Activated effector memory CD4-positive, alpha-beta T cell treated with anti-CD3 and anti-CD28 coated beads, Interleukin-2, amount 50 U/mL, for 16 hours (primary cell): ENCODE measurements at places on chromosomes 12 and 14.
A peak's percentile ranks its signal among the peaks of the same experiment; 100 is the strongest.

DNA sequence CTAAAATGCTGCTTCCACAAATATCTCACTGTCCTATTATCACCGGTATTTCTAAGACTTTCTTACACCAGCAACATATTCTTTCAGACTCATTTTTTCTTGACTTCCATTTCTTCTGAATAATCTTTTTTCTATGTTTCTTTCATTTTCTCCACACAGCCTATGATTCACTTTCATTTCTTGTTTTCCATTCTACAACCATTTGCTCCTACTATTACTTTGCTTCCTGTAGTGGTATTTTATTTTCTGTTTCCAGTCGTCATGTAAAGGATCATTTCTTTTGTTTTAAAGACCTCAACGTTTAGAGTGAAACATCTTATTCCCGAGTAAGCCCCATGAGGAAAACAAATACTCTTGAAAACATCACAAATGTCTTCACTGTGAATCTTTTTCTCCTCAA, 182.2 kb upstream of the MDGA2 start:
- DNase-seq = no peak

GRCh38 chr14:22336031-22336430, 253.0 kb downstream of the DAD1 start:
- DNase-seq = no peak

- no peak for DNase-seq
Observed at GRCh38 chr14:91890291-91890749, 23.0 kb upstream of the TC2N start.

GRCh38 chr12:26389343-26389742, 194.0 kb downstream of the SSPN start:
- DNase-seq = no peak

GRCh38 chr12:58918469-58918844, 1.8 kb downstream of the LRIG3 start:
- no peak for DNase-seq

GRCh38 chr14:66072190-66073084, 413.7 kb upstream of the CCDC196 start:
- no peak for DNase-seq

DNA sequence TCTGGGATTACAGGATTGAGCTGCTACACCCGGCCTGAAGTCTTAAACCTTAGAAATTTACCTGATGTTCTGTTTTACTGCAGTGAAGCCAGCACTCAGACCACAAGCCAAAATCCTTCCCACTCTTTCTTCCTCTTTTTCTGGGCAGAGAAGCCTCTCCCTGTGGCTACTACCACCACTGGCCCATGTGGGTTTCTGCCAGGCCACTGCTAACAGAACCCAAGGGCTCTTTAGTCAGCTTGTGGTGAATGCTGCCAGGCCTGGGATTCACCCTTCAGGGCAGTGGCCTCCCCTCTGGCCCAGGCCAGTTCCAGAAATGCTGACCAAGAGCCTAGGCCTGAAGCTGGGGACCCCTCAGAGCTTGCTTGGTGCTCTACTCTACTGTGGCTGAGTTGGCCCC, 35.3 kb downstream of the GAS2L3 start:
- DNase-seq = no peak

- DNase-seq = peak; percentile 5
Observed at GRCh38 chr12:51922762-51923505, 15.6 kb downstream of the ACVRL1 start.

DNA sequence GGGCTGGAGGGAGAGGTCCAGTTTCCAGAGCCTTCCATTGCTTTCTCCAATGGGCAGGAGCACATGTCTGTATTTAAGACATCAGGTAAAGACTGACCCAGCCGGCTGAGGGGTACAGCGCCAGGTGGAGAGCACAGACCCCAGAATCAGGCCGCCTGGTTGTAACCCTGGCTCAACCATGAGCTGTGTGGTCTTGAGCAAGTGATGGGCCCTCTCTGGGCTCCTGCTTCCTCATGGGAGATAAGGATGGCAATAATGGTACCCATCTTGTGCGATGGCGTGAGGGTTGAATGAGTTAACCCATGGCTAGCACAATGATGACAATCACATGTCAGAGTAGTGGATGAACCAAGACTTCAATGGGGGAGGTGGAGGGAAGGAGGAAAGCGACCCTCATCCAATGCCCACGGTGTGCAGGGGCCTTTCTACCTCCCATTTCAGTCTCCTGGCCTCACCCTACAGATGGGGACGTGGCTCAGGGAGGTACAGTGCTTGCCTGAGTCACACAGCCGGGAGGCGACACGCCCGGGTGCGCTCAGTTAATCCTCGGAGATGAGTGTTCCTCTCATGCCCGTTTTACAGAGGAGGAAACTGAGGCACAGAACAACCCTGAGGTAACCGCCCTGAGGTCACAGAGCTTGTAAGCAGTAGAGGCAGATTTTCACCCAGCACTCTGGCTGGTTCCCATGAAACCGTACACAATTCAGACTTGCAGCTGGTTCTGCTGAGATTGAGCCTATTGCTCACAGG, 163.9 kb downstream of the RBM19 start:
- DNase-seq = no peak

- DNase-seq = no peak
Observed at GRCh38 chr14:94393474-94393873, 5.1 kb upstream of the SERPINA1 start.

DNA sequence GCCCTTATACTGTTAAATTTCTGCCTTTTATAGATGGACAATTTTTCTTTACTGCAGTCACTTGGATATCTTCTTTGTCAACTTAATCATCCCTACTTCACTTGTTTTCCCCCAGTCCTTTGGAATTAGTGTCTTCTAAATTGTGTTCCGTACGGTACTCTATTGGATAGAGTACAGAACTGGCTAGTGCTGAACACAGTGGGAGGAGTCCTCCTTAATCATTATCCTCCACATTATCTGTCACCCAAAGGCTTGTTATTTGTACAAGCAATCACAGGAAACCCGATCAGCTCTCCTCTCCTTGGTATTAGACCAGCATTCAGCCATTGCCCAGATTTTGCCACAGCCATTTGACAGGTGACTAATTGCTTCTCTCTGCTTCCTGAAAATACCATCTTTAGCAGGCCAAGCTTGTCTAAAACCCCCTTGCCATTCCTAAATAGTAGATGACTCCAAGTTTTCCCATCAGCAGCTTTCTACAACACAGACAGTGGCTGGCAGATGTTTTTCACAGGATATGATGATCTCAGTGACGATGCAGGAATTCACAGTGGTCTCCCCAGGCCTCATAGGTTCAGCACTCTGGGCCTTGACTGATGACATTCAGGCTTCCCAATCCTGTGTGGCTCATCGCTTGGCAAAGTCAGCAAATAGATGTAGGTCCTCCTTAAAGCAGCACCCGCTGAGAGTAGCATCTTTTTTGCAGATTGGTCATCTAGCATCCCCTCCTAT, 216.0 kb upstream of the RGS6 start:
- DNase-seq = no peak

- DNase-seq = no peak
Observed at GRCh38 chr12:39692258-39692853, 72.8 kb upstream of the ABCD2 start.

DNA sequence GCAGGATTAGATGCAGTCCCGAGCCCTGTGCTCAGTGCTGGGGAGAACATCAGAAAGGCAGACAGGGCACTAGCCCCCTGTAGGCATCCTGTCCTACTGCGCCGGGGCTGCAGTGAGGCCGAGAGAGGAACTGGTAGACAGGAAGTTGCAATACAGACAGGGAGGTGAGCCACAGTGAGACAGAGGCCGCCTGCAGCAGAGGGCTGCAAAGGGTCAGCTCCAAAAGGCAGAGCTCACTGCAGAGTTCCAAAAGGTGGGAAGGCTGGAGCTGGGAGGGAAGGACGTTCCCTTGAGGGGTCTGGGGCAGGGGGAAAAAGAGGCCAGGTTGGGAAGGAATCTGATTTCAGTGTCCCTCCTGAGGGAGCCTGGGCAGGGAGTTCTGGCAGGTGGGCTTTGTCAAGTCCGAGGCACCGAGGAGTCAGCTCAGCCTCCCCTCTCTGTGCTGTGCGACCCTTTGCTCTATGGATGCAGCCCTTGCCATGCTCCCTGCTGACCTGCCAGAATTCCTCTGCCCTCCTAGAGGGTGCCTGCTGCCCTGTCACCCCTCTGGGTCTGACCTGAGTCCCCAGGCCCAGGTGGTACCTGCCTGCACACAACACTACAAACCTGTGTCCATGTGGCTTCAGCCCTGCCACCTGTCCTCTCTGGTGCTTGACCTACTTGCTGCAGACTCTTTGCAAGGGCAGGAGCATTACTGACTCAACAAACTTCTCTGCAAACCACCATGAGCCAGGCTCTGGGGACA, 63.5 kb downstream of the PRMT8 start:
- DNase-seq = peak; percentile 45

GRCh38 chr12:48788854-48789775, at the start of gene ADCY6:
ADCY6 (minus strand) TSS chr12:48789089; CDS start chr12:48783434, 5,655 bp downstream.
- DNase-seq = no peak

DNA sequence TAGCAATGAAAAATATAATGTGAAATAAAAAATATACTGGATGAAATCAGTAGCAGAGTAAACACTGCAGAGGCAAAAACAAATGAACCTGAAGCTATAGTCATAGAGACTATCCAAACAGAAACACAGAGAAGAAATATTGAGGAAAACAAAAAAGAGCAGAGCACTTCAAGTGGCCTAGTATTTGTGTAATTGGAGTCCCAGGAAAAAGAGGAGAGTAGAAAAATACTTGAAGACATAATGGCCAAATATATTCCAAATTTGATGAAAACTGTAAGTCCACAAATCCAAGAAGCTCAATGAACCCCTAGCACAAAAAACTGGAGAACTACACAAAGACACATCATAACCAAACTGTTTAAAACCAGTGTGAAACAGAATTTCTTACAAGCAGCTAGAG, 37.2 kb upstream of the CTDSP2 start:
- no peak for DNase-seq

DNA sequence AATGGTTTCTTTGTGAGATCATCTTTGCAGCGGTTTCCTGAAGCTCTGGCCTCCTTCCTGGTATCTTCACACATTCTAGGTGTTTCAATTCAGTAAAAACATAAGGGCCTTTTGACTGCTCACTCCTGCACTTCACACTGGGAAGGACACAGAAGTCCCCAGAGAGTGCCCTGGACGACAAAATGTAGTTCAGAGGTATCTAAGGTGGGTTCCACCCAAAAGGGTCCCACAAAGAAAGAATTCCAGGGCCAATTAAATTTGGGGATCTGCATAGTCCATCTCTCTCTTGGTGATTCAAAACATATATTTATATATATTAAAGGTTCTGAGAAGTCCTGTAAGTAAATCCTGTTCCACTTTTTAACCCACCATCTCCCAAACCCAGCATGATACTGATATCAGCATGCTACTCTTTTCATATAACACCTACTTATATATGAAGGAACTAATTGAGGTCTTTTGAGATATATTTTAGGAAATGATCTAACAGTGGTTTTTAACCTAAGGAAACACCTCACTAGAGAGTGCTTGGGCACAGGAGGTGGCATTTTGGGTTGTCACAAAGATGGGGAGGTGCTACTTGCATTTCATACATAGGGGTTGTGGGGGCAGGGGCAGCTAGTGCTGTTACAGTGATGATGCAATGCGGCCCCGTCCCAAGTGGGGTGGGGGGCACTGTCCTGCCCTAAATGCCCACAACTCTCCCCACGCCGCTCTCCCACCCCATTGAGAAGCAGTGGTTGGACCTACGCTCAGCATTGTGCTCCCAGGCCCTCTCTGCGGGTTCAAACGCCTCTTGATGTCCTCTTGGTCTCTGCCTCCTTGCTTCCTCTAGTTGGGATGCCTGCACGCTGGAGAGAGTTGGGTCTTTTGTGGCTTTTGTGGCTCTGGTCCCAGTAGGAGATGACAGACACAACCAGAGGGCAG, 109.4 kb downstream of the ARF6 start:
- peak; percentile 80 for DNase-seq

- no peak for DNase-seq
Observed at GRCh38 chr12:65277994-65278575, 398 bp upstream of the MSRB3 start.
